ENCODE measurements at places on chromosomes 12 and 14.

GRCh38 chr14:20356422-20356821, 13.0 kb downstream of the PARP2 start:
- DNase-seq, result no peak

DNA sequence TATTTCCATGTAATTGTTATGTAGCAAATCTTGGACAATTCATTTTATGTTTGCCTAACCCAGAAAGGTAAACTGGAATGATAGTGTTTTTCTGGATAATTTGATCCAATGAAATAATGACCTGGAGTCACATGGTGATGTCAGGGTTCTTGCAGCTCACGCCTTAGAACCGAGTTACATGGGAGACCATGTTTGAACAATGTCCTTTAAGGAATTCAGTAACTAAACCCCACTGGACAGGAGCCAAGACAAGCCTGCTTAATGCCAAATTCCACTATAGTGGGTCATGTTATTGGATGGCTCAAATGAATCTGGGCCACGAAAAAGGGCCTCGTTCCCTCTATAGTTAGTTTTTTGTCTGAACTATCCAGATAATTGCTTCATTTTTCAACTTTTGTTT, 255.8 kb upstream of the HMGA2 start:
- DNase-seq, result no peak

- no peak for DNase-seq
Measured at GRCh38 chr12:22803725-22804124, 178.8 kb downstream of the ETNK1 start.

GRCh38 chr14:89911010-89911919, 43.3 kb downstream of the EFCAB11 start:
- DNase-seq, result no peak

DNA sequence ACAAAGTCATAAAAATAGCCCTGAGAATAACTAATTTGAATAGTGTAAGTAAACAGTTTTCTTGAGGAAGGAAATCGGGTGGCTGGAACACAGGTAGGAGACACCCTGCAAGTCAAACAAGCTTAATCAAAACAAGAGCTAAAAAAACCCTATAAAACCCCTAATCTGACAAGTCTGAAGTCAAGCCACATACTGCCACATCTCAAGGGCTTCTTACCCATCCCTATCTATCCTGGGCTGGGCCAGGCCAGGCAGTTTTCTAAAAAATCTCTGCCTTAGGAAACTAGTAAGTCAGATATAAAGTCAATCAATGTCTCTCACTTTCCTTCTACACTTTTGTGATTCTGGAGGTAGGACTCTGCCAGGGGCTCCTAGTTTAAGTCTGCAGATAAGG, 15.3 kb downstream of the UBE2N start:
- no peak for DNase-seq

GRCh38 chr12:19303496-19303895, 135.8 kb upstream of the AEBP2 start:
- DNase-seq, result no peak

- no peak for DNase-seq
Measured at GRCh38 chr12:41019461-41019860, 168.7 kb upstream of the PDZRN4 start.

- no peak for DNase-seq
Measured at GRCh38 chr14:54767139-54767431, 135.5 kb downstream of the GCH1 start.

GRCh38 chr12:107590413-107590812, 95.2 kb upstream of the PWP1 start:
- no peak for DNase-seq

- DNase-seq, result no peak
Measured at GRCh38 chr12:8678661-8679111, 16.1 kb upstream of the MFAP5 start.

DNA sequence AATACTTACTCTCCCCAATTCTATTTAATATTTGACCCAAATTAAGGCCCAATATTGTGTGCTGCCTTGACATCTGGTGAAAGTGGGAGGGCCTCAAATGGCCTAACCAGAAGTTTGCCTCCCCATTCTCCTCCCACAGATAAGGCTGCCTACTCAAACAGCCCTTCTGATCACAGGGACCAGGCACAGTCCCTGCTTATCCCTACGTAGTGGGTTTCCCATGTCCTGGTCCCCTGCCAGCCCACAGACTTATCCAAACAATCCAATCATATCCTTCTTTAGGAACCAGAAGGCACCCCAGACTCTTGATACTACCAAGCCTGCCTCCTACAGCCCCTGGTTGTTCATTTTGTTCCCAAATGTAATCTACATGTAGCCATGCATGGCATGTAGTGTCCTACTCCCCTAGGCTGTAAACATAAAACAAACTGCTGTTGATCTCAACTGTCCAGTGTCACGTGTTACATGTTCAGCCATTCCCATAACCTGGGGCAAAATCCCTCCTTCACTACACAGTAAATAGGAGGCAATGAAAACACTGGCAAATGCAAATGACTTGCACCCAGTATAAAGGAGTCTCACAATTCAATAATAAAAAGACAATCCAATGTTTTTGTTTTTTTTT, 49.3 kb downstream of the EEA1 start:
- no peak for DNase-seq

GRCh38 chr12:123237646-123238329, 4.6 kb downstream of the MTRFR start:
- DNase-seq, result no peak
